Activated T-cell treated with anti-CD3 and anti-CD28 coated beads, Interleukin-2, amount 50 U/mL, for 72 hours (primary cell): ENCODE measurements at places on chromosomes 3 and 15. TPM values are rescaled to one million over a fixed set of nuclear protein-coding genes. Genes with fewer than 3 reads are reported as not detected.

GRCh38 chr3:179021119-179021903, 50.3 kb downstream of the ZMAT3 start:
- H3K4me3 ChIP-seq, result peak overlapping the region; percentile 82
- peak overlapping the region; percentile 91 for H3K27ac ChIP-seq
- H3K36me3 ChIP-seq, result no peaks in the 10 kb centered on the region
- DNase-seq, result no peak

GRCh38 chr3:170490828-170491560, 72.3 kb downstream of the CLDN11 start:
- H3K4me3 ChIP-seq, result no peak overlapping the region
- H3K36me3 ChIP-seq, result no peaks in the 10 kb centered on the region
- no peak for DNase-seq
- no peaks in the 10 kb centered on the region for H3K4me1 ChIP-seq
- no peak overlapping the region for H3K27ac ChIP-seq
- peaks cover 10% of the 10 kb centered on the region for H3K27me3 ChIP-seq

- peaks cover 4% of the 10 kb centered on the region for H3K4me1 ChIP-seq
- DNase-seq, result no peak
- no peak overlapping the region for H3K4me3 ChIP-seq
- no peak overlapping the region for H3K27ac ChIP-seq
- H3K36me3 ChIP-seq, result no peaks in the 10 kb centered on the region
- peaks cover 29% of the 10 kb centered on the region for H3K27me3 ChIP-seq
These were observed 16.9 kb upstream of the CFAP161 start for GRCh38 chr15:81117136-81117535.

ST8SIA2 gene
- not detected for total RNA-seq

DNA sequence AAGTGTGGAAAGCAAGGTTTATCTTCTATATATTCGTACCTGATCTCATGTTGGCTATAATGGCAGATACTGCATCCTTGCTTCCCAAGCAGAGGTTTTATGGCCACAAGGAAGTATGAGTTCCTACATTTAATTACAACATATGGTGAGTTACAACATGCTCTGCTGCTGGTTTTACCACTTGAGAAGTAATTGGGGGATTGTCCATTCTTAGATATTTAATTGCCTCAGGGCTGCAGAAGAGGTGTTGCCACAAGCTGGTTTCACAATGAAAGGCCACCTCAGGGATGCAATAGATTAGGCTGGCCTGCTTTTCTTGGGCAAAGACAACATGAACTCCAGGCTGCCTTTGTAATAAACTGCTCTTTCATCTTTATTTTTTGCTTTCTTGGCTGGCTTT, 48.6 kb downstream of the RAP2B start:
- H3K36me3 ChIP-seq, result no peaks in the 10 kb centered on the region
- peaks cover 21% of the 10 kb centered on the region for H3K4me1 ChIP-seq
- H3K4me3 ChIP-seq, result peak overlapping the region; percentile 65
- no peak for DNase-seq
- H3K27ac ChIP-seq, result no peak overlapping the region

- DNase-seq, result no peak
- H3K27me3 ChIP-seq, result no peaks in the 10 kb centered on the region
- H3K4me3 ChIP-seq, result no peak overlapping the region
- H3K4me1 ChIP-seq, result no peaks in the 10 kb centered on the region
These were observed 24.4 kb downstream of the POLR2M start for GRCh38 chr15:57730876-57731275.
